ENCODE measurements at places on chromosomes 1 and 21. TPM values are rescaled to one million over a fixed set of nuclear protein-coding genes. Genes with fewer than 3 reads are reported as not detected.

GRCh38 chr1:9590945-9591668 lies 2.4 kb downstream of the TMEM201 start:
- DNase-seq = no peak

- DNase-seq = no peak
Measured at GRCh38 chr1:88029142-88029541, 654.9 kb upstream of the PKN2 start.

DNA sequence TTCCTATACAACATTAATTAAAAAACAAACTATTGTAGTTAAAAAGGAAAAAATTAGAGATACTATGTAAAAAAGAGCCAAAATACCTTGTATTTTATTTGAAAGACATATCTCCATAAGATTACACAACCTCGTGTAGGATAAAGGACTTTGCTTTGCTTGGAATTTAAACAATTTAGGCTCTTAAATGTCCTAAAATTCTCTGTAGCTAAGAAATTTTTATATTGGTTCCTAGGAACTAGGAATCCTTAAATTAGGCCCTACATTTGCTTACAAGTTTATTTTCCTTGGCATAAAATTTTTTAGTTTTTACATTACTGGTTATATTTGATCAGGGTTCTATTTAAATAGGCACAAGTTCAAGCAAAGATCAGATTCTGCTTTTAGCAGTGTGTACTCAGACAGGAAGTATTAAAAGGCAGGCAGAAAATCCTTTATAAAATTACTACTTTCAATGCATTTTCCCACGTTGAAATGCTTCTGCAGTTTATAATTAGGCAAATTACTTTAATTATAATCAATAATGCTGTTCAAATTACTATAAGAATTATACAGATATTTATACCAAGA lies 3.4 kb upstream of the ANGPTL3 start:
- peak; percentile 14 for DNase-seq

GRCh38 chr1:15724949-15725880 lies 10.8 kb upstream of the SLC25A34 start:
- DNase-seq = no peak

DNA sequence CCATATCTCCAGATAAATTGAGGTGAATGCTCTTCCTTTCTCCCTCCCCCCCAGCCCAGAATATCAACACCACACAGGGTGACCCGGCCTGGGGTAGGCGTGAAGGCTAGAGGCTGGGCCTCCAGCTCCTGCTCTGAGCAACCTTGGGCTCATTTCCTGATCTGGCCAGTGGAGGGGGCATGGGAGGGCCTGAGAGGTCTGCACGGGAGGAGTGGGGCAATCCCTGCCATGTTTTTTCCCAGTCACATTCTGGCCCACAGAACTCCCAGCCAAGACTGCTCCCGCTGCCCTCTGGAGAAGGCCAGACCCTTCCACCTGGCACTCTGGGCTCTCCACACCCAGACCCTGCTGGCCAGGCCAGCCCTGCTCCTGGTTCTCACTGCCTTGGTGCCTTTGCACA lies 3.9 kb downstream of the CLDN19 start:
- no peak for DNase-seq

DNA sequence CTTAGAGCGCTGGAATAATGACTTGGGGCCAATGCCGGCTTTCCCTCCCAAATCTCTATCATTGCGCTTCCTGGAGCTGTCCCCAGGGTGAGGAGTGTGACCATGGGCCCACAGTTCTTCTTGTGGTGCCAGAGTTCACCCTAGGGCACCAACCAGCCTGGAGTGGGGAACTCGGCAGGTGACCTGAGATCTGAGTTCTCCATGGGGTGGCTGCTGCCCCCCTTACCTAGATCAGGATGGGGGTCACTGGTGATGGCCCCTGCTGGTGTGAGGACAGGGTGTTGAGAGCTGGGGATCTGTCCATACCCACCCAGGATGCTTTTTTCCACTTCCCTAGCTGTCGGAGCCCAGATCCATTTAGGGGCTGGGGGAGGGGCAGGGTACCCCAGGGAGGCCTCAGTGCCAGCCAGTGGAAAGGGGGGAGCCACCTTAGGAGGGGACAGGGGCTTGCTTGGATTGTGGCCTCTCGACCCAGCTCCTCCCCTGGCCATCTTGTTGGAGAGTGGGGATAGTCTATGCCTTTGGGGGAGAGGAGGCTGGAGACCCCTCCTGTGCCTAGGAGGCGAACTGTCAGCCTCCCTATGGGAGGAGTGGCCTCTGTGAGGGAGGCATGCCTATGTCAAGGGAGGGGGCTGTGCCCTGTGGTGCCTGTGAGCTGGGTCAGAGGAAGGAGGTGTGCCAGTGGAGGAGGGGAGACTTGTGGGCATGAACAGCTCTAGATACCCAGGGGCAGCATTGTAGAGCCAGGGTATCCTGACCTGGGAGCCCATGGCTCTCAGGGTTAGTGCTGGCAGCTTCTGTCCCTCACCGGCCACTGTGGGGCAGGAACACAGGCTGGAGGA lies 1.7 kb downstream of the FOXO6 start:
- no peak for DNase-seq

DNA sequence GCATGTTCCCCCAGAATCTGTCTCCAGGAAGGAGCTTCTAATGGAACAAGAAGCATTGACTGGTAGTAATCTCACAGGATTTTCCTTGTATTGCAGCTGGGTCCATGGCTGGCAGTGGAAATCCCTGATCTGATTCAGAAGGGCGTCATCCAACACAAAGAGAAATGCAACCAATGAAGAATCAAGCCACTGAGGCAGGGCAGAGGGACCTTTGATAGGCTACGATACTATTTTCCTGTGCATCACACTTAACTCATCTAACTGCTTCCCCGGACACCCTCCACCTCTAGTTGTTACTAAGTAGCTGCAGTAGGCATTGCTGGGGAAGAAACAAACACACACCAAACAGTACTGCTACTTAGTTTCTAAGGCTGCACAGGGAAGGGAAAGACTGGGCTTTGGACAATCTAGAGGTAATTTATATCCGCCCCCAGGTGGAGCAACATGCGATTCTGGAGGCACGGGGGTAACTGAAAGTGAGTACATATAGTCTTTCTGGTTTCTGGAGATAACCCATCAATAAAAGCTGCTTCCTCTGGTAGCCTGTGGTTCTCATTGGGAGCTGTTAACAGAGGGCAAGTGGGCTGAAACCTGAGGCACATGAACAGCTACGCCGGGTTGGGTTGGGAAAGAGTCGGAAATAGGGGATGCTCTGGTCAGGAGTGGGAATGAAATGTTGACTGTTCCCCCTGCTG lies 837 bp upstream of the USP21 start:
- DNase-seq = no peak

- DNase-seq = no peak
Measured at GRCh38 chr1:115712911-115713609, 55.5 kb downstream of the CASQ2 start.

DNA sequence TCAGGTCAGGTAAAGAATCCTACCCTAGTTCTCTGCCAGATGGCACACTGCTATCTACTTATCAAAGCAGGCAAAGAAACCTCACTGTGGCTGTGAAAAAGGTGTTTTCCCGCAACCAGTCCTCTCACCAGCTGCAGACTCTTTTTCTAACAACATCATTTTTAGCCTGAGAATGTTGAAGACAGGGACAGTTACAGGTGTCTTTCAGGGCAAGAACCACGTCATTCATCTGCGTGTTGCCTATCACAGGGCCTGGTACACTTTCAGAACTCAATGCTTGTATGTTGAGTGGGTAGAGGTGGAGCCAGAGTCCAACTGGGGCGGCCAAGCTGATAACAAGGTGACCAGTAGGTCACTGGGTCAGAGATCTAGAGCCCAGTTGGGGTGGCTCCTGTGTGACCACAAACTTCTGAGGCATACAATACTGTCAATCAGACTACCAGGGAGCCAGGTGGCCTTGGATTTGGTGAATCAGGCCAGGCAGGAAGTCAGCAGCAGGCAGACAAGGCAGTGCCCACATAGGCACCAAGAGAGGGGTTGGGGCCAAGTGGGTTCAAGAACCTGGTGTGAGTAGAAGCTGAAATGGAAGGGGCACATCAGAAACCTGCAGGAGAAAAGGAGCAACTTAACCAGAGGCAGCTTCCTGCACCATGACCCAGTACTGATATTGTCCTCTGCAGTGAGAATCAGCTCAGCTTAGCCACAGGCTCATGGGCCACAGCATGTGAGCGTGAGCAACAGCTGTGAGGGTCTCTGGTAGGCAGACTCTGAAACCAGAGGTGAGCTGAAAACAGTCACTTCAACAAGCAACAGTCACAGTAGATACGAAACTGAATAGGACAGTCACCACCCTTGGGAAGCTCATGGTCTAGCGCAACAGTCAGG lies 123.6 kb downstream of the DTL start:
- DNase-seq = no peak

DNA sequence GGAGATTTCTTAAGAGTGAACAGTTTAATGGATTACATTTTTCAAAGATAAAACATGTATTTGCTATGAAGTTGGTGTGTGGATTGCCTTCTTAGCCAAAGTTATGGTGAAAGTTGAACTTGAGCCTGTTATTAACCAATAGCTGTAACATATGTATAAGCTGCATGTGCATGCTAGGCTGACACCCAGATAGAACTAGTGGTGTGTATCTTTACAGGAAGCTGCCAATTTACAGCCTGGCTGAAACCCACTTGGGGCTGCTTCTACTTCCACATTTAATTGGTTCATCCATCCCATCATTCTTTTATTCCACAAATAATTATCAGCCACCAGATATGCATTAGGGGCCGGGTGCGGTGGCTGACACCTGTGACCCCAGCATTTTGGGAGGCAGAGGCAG lies 3.3 kb downstream of the PLA2G5 start:
- no peak for DNase-seq

GRCh38 chr1:85568660-85569059 lies 11.9 kb upstream of the CCN1 start:
- no peak for DNase-seq

DNA sequence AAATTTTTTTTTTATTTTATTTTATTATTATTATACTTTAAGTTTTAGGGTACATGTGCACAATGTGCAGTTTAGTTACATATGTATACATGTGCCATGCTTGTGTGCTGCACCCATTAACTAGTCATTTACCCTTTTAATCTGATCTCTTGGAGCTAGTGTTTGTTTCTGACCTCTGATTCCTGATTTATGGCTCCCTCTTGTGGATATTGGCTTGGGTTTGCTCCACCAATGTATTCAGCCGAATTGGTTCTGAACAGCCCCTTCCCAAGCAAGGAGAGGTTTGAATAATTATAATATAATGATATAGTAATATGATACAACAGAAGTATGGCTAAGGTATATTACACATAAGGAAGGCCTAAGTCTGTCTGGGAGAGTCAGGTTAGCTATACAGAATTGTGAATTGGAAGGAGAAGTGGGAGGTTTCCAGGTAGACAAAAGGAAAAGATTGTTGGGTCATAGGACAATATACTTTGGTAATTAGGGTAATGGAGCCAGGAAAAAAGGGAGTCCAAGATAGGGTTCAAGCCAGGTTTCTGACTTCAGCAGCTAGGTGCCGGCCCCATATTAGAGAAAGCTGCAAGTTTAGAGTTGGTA lies 53.1 kb upstream of the HMCN1 start:
- peak; percentile 52 for DNase-seq

DNA sequence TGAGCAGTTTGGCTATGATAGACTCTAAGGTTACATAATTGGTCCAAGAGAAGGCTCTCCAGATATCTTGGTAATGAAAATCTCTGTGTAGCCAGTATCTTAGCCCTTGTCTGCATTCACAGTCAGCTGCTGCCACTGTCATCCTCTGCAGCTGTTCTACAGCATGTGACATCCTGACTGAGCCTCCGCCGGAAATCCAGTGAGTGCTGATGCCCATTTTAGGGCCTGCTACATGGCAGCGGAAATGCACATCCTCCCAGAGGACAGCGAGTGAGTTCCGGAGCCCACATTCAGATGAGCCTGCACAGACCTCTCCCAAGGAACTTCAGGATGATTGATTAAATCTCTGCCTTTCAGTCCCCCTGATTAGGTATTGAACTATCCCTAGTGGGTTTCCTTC lies 237.1 kb downstream of the HHIPL2 start:
- peak; percentile 17 for DNase-seq

- peak; percentile 48 for DNase-seq
Measured at GRCh38 chr1:53644909-53645689, 93.9 kb downstream of the GLIS1 start.

- DNase-seq = no peak
Measured at GRCh38 chr1:225654688-225655508, 2.0 kb upstream of the ENAH start.

- no peak for DNase-seq
Measured at GRCh38 chr1:181930187-181930586, 131.3 kb downstream of the ZNF648 start.

- DNase-seq = peak; percentile 54
Measured at GRCh38 chr1:182968151-182968741, 15.3 kb upstream of the SHCBP1L start.

DNA sequence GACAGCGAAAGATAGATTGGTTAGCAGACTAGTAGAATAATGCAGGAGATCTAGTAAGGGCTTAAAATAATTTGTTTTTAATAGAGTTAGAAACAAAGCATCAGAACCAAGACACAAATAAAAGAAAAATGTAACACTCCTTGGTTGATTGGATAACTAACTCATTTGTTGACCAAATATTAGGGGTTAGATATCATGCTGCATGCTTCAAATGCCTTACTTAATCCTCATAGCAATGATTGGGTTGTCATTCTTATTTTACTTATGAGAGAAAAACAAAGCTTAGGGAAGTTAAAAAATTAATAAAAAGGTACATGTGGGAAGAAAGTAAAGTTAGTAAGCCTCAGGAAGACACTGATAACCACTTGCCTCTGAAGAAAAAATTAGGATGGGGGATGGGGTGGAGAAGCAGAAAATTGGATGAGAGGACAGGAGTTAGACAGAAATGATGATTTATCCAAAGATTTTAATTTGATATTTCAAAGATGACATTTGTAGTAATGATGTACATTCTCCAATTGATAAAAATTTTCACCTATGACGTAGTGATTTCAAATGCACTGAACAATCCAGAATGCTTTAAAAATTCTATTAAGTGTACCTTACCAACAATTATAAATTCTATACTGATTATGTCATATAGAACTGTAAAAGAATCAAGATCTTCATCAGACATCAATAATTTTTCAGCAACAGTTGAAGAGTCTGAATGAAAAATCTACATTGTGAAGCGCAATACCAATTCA lies 374.7 kb downstream of the COL11A1 start:
- DNase-seq = no peak

GRCh38 chr1:159071970-159072582 lies 4.5 kb downstream of the AIM2 start:
- DNase-seq = peak; percentile 72

The ZNF593OS gene
- total RNA-seq = not detected

The KCNA3 gene
- 3.6 TPM for total RNA-seq

The MROH7 gene
- total RNA-seq = 4.1 TPM

The TNFRSF18 gene
- total RNA-seq = not detected

The USP1 gene
- 38.3 TPM for total RNA-seq

The RNF11 gene
- total RNA-seq = 111 TPM

The TMOD4 gene
- not detected for total RNA-seq

The NPL gene
- 21.9 TPM for total RNA-seq

The NTMT2 gene
- not detected for total RNA-seq

The RBM11 gene
- total RNA-seq = not detected

The BSND gene
- total RNA-seq = 0.24 TPM

The RAB42 gene
- total RNA-seq = 7.0 TPM

The CELA2A gene
- not detected for total RNA-seq

The CCDC18 gene
- total RNA-seq = 2.4 TPM

The TAS1R1 gene
- not detected for total RNA-seq

All from umbilical cord (tissue), 2 donors.